ENCODE measurements at places on chromosomes 1 and 21.

DNA sequence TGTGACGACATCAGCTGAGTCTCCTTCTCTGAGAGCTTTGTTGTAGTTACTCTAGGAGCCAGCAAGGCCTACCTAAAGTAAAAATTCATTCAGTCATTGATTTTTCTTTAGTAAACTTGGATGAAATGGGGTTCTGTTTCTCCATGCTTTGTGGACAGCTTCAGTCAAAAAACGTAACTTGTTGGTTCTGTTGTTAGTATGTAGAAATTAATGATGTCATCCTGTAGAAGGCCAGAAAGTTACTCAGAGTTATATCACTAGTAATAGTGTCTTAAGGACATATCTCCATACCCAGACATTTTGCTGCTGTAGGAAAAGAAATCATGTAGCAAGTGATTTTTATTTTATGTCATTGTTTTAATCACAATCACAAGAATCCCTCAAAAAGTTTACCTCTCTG is 43.0 kb downstream of the KDM1A start:
- no peak for DNase-seq

DNA sequence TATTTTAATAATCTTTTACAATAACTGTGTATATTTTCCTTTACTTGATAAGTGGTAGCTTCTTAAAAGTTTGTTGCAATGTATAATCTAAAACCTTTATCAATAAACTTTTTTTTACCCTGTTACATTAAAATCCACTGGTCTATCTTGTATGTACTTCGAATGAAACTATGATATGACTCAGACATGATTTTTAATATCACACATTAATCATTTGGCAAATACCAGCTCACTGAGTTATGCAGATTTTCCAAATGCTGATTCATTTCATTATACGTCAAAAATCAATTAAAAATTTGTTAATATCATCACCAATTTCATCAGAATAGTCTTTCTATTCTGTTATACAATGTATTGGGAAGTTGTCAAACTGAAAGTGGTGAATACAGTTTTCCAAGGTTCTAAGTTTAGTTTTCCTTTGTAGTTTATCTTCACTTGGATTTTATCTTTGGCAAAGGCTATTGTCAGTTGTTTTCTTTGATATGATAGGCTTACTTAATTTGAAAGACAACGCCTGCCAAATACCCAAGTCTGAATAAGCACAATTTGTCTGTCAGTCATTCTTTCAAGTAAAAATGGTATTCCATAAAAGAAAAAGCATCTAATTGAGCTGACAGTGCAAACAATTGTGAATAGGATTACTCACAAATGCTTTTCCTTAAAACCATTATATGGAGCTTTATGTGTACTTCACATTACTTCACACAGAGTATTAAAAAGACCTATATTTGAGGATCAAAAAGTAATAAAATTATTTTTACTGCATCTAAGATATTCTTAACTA is 127.0 kb downstream of the NME7 start:
- no peak for DNase-seq

- no peak for DNase-seq
Measured at GRCh38 chr1:25631750-25632485, 15.3 kb downstream of the MAN1C1 start.

DNA sequence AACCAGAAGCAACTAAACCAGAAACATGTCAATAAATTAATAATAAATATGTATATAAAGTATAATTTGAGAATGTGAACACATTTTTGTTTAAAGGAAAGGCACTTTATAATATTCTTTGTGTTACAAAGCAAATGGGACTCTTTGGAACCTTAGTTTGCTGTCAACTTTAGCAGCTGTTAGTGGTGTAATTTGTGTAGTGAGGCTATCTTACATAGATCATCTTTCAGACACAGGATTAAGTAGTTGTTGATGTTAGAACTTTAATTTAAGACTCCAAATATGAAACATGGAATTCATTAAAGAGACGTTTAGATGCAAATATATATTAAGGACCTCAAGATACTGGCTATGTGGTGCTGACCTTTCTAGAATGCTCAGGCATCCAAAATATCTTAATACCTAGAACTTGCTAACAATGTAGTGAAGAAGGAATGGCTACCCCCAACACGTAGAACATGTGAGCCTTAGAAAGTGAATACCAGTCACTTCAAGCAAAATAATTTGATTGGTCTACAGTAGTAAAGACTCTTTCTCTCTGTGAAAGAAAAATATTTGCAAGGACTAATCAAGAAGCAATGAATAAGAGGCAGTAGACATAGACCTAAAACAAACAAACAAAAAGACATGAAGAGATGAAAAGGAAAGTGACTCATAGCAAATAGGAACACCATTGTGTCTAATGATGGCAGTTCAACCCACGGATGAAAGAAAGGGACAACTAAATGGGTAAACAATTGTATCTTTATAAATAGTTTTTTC is 811.4 kb downstream of the USP25 start:
- no peak for DNase-seq

- no peak for DNase-seq
Measured at GRCh38 chr1:43465505-43466067, 11.9 kb upstream of the HYI start.

DNA sequence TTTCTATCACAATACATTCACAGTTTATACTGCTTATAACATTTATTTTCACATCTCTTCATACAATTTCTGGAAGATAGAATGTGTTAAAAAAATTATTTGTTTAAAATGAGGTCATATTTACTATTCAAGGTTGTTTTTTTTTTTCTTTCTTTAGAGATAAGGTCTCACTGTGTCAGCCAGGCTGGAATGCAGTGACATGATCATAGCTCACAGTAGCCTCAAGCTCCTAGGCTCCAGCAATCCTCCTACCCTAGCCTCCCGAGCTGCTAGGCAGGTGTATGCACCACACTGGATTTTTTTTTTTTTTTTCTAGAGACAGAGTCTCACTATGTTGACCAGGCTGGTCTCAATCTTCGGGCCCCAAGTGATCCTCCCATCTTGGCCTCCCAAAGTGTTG is 19.0 kb upstream of the RNF11 start:
- no peak for DNase-seq

- no peak for DNase-seq
Measured at GRCh38 chr1:46653405-46653958, 14.7 kb downstream of the ATPAF1 start.

- DNase-seq = peak; percentile 95
Measured at GRCh38 chr1:26275580-26276431, 4.1 kb upstream of the SH3BGRL3 start.

GRCh38 chr1:109824349-109825115 is 60.8 kb upstream of the EPS8L3 start:
- no peak for DNase-seq

- no peak for DNase-seq
Measured at GRCh38 chr1:230537456-230537855, 104.8 kb upstream of the COG2 start.

DNA sequence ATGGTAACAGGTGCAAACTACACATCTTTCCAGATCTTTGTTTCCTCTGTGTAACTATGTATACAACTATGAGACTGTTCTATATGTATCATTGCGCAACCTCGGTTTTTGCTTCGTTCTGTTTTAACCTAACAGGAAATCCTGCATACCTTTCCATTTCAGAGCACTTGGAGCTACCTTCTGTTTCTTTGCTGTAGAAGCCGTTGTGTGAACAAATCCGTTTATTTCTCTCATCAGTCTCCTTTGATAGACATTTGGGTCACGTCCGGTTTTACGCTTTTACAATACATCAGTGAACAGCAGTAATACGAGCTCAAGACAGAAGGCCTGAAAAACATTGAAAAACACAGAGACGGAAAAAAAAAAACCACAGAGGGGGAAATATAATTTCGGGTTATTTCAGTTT is 10.5 kb downstream of the ATP5IF1 start:
- DNase-seq = peak; percentile 47

- no peak for DNase-seq
Measured at GRCh38 chr1:111597426-111597825, 22.2 kb upstream of the RAP1A start.

- DNase-seq = no peak
Measured at GRCh38 chr1:151935154-151935553, 25.8 kb upstream of the THEM4 start.

DNA sequence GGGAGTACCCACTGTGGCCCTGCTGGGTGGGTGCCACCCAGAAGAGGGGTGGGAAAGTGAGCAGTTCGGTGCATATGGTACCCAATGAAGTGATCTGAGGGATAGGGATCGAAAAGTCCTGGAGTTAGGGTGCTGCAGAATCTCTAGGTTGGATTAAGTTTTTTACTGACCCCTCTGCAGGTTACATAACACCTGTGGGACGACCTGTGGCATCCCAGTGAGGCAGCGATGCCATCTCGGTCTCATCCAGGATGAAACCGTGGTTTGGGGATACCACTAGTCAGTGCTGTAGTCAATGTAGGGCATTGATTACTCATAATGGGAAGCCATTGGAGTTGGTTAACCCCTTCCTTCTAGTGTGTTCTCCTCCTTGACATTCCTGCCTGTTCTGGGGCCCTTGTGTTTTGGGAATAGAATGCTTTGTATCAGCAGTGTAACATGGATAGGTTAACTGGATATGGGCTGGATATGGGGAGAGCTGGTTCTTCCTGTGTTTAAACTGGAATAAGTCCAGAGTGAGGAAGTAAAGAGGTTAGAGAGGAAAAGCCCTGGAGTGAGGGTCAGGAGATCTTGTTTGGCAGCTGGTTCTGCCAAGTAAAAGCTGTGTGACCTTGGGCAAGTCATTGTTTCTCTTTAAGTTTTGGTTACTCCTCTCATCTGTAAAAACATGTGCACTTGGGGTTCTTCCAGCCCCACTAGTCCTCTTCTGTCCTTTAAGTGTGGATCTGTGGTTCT is 42.8 kb upstream of the ATF3 start:
- no peak for DNase-seq

DNA sequence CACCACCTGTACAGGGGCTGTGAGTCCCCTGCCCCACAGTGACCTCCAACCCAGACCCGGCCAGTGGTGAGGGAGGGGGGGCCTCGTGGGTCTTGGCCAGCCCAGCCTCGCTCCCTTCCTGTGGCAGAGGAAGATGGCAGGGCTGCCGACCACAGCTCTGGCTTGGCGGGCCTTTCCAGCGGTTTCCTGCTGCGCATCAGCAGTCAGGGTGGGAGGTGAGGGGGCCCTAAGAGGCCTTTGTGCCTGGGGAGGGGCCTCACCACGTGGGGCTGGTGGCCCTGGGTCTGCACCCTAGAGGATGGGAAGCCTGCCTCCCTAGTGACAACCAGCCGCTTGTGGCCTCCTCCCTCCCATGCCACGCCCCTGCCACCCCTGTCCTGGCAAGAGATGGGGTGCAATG is 72.6 kb upstream of the ARHGEF16 start:
- DNase-seq = no peak

- no peak for DNase-seq
Measured at GRCh38 chr1:9448132-9449109, 90.8 kb upstream of the SLC25A33 start.

GRCh38 chr1:117676615-117677130 is 70.8 kb downstream of the TENT5C start:
- no peak for DNase-seq

DNA sequence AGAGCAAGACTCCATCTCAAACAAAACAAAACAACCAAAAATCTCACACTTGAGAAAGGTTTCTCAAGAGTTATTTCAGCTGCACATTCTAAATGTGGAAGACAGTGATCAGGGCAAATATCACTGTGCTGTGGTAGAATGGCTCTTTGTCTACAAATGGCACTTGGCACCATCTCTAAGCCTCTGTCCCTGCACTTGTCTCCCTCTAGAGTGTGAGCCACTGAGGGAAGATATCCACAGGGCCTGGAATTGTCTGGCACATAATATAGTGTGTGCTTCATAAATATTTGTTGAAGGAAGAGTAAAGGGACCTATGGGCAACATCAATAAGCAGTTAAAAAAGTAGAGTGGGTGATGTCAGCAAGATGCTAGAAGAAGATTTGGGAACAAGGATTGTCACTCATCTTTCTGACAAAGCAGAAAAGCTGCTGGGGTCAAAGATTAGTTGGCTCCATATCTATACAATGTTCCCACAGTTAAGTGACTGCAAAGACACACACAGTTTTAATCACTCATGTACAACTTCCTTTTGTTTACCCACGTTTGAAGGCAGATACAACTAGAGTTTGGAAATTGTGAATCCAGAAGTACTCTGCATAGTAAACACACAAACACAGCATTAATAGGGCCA is 19.1 kb downstream of the CD101 start:
- DNase-seq = no peak

DNA sequence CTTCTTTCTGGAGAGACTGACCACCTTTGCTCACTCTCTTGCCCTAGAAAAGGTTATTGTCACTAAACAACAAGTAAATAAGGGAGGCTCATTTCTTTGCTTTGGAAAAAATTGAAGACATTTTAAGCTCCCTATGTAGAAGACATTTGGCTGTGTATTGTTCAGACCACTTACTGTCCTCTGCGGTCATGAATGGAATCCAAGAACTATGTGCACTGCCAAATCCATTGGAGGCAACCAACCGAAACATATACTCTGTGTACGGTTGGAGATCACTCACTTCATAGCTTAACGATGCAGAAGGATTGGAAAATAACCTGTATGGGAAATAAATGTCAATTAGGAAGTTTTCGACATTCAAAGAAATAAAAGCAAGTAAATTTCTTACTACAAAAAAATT is 332.8 kb downstream of the KCTD3 start:
- no peak for DNase-seq

DNA sequence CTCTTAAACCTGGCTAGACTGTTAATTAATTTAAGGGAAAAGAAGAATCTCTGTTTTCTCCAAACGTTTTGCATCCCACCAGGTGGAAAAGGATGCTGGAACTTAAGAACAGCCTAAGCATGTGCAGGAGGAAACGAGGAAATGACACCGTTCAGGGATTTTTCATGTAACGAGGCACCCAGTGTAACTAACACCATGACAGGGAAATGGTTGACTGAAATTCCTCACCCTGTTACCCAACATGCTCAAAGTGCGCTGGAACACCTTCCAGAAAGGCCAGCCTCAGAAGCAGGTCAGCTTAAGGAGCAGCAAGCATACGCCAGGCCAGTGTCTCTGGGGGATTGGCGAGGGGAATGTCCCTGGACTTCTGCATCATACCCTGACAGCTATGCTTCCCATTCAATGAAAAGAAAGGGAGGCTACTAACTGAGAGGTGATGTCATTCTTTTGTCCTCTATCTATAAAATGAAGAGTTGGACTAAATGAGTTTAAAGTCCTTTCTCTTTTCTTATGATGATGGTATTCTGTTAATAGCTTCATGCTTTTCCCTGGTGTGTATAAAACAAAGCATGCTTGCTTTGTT is 21.6 kb downstream of the TNN start:
- no peak for DNase-seq

- no peak for DNase-seq
Measured at GRCh38 chr1:113836534-113836933, 24.3 kb upstream of the RSBN1 start.

- DNase-seq = no peak
Measured at GRCh38 chr1:116415699-116416533, 42.9 kb downstream of the ATP1A1 start.
